ENCODE measurements at places on chromosomes 1 and 21.
A peak's percentile ranks its signal among the peaks of the same experiment; 100 is the strongest.

DNA sequence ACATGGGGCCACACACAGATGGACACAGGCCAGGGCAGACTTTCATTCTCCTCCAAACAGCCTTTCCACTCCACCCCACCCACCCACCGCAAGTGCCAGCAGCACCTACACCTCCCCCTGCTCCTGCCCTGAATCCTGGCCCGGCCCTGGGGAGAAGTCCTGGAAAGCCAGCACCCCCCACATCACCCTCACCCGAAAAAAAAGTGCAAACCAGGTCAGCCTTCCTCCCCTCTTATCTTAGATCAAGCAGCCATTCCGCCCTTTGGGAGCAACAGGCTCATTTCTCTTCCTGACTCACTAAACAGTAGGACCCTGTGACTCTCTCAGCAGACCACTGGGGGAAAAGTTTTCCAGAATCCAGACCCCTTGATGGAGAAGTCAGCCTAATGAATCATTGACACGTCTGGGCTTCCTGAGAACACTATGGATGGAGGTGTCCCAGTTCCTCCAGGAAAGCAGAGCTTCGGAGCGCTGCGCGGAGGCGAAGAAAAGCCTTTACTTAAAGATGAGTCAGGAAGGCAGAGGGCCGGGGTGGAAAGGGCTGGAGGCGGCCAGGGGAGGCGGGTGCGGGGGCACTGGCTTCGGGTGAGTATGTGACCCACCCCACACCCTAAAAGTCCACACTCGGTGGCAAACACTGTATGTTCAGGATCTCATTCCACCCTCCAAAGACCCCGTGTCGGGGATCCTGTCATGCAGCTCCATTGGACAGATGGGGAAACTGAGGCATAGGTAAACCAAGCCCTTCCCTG, 588.7 kb downstream of the MATN1 start:
- no peak for DNase-seq

- no peak for DNase-seq
Observed at GRCh38 chr1:175720023-175720422, 23.4 kb downstream of the TNR start.

- DNase-seq, result no peak
Observed at GRCh38 chr1:228259368-228259894, 51.6 kb downstream of the OBSCN start.

- no peak for DNase-seq
Observed at GRCh38 chr1:170318736-170319135, 173.0 kb downstream of the NTMT2 start.

DNA sequence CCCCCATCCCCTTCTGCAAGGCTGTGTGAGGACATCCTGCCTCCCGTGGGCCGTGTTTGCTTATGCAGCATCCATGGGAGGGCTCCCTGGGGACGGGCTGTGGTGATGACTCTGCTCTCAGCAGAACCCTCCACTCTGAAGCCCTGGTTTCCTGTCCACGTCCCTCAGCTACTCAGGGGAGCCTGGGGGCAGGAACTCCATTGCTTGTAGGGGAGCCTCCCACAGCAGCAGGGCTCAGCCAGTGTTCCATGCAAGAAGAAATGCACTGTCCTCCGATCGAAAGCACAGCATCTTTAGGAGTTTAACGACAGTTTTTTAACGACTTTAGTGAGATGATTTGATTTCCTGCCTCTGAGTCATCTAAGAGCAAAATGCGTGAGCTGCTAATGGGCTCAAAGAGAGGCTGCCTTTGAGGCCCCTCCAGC, 8.3 kb upstream of the KCNAB2 start:
- DNase-seq, result peak; percentile 48

GRCh38 chr1:23867542-23867894, 572 bp downstream of the FUCA1 start:
- DNase-seq, result no peak

GRCh38 chr1:107138767-107139445, 1.9 kb upstream of the NTNG1 start:
- DNase-seq, result no peak

DNA sequence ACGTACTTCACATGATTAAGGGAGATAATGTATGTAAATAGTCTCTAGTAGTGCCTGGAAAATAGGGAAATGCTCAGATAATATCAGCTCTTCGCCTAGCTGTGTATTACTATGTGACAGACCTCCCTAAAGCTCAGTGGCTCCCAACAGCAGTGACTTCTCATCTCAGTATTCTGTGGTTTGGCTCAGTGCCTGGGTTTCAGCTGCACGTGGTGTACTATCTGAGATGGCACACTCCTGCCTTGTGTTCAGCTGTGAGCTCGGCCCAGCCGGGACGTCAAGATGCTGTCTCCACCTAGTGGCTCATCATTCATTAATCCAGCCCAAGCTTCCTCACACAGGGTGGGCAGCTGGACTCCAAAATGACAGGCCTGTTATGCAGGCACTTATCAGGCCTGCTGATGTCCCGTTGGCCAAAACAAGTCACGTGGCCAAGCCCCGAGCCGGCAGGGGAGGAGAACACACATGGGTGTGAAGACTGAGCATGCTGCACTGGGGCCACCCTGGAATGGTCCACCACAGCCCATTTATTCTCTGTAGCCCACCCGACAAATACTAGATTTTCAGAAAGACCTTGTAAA, 17.8 kb downstream of the SLFNL1 start:
- DNase-seq, result peak; percentile 99

DNA sequence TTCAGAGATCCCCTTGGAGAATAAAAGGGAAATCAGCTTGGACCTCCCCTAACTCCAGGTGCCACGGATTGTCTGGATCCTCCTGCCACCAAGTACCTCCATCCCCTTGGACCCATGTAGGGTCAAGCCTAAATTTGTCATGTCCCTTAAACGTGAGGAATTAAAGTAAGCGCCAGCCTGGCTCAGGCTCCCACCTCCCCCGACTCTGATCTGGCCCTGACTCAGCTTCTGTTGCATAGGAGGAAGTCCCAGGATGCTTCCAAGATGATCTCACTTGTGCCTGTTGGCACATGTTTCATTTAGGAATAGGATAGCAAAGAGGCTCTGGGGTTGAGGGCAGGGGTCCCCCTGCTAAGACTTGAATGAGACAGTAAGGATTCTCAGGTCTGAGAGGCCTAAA, 231.9 kb upstream of the JUN start:
- peak; percentile 23 for DNase-seq

- peak; percentile 49 for DNase-seq
Observed at GRCh38 chr1:212218911-212219310, 66.3 kb upstream of the PPP2R5A start.

GRCh38 chr1:68542586-68542985, 45.7 kb upstream of the DEPDC1 start:
- DNase-seq, result peak; percentile 31

- DNase-seq, result no peak
Observed at GRCh38 chr1:179815641-179816040, 62.0 kb downstream of the TOR1AIP2 start.

DNA sequence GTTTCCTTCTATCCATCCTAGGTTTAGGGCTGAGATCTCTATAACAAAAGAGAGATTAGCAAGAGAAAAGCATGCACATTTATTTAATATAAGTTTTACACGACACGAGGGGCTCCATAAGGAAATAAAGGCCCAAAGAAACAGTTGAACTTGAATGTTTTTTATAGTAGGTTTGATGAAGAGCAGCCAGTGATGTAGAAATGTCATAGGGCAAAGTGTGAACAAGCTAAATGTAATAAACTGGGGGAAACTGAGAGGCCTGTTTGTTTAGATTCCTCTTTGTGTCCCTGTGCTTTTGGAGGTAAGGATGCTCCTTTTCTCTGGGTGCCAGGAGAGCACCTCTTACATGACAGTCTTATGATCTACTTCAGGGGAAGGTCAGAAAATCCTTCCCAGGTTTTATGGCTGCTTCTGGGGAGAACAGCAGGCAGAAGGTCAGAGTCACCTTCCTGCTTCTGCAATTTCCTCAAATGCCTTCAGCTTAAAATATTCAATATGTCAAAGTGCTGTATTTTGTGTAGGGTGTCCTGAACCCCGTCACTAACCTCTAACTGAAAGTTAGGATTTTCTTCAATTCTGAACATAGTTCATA, 9.5 kb upstream of the HORMAD1 start:
- DNase-seq, result no peak

GRCh38 chr1:33094971-33095604, 14.1 kb downstream of the AZIN2 start:
- peak; percentile 60 for DNase-seq

- DNase-seq, result no peak
Observed at GRCh38 chr21:33046455-33046854, 20.7 kb downstream of the OLIG2 start.

DNA sequence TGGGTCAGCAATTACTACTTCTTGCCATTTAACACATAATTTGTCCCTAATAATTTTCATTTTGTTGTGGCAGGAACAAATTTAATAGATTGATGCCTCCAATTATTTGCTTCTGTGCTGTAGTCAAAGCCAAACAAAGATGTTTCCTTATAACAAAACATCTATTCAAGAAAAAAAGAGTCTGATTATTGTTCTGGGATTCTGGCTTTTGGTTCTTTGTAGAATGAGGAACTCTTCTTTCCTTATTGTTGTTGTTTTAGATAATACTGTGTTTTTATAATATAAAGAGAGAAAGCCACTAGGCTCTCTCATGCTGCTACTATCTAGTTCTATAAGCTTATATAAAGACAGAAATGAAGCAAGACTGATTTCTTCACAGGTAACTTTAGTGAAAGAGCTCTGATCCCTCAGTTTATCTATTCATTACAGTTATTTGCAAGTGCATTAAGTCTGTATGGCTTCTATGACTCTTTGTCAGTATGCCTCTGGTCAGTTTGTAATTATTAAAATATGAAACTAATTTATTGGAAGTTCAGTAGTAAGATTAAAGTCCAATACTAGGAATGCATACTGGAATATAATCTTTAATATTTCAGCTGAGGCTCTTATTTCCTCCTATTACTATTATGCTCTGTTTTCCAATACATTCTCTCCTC, 37.4 kb downstream of the PRKACB start:
- no peak for DNase-seq

- DNase-seq, result no peak
Observed at GRCh38 chr21:43764576-43765495, 11.3 kb downstream of the CSTB start.

GRCh38 chr1:5967351-5968160, 24.7 kb downstream of the NPHP4 start:
- no peak for DNase-seq

GRCh38 chr1:58789996-58790660, 6.3 kb upstream of the JUN start:
- no peak for DNase-seq

- DNase-seq, result no peak
Observed at GRCh38 chr1:51415963-51416362, 85.6 kb upstream of the TTC39A start.

DNA sequence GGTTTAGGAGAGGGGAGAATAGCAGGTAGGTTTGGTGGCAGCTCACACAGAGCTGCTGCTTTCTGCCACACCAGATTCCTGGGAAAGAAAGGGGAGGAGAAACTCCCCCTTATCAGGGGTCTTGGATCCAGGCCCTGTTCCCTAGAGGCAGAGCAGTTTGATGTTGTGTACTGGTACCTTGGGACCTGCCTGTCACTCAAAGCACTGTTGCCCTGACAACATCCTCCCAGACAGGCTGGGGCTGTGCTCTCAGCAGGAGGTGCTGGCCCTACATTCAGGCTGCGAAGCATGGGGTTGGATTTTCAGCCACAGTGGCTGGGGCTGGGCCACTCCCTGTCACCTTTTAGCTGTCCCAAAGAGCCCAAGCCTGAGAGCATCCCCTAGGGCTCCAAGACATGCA, 188.0 kb downstream of the GRIK3 start:
- no peak for DNase-seq

DNA sequence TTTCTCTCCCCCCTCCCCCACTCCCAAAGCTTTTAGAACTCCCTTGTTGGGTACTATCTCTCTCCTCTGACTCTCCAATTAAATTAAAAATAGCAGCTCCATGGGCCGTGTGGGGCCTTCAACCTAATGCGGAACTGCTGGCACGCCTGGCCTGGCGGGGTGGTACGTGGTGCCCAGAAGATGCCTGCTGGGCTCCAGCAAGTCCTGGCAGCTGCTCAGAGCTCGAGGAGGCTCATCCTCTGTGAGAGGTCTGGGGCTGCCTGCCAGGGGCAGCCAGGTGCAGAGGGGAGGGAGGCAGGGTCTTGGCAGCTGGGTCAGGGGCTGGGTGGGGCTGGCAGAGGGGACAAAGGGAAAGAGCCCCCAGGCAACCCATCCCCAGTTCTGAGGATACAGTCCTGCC, 74.4 kb downstream of the ACTL8 start:
- no peak for DNase-seq

- DNase-seq, result no peak
Observed at GRCh38 chr1:51253691-51254090, 17.6 kb downstream of the RNF11 start.

DNA sequence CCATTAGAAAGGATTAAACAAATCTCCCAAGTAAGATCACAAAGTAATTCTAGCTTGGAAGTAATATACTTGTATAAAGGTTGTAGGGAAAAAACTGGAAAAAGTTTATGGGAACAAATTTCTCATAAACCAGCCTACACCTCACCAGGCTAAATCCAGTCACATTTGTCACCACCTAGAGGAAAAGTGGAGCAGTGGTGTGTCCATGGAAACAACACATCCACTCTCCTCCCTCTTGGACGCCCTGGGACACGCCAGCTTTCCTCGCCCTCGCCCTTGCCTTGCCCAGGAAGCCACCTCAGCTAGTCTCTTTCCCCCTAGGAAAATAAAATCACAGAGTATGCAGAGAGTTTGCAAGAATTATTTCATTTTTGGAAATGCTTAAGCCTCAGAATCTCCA, 2.2 kb downstream of the PALMD start:
- DNase-seq, result peak; percentile 64

DNA sequence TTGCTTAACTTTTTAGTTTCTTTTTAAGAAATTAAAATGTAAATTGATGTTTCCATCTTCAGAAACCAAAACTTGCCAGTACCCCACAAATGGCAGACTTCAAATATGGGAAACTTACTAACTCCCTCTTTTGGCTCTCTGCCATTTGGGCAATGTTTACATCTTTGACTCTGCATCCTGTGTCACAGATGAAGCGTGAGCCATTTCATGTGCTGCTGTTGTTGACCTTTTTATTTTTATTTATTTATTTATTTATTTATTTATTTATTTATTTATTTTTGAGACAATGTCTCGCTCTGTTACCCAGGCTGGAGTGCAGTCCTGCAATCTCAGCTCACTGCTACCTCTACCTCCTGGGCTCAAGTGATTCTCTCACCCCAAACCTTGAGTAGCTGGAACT, 16.0 kb upstream of the COG2 start:
- DNase-seq, result no peak

DNA sequence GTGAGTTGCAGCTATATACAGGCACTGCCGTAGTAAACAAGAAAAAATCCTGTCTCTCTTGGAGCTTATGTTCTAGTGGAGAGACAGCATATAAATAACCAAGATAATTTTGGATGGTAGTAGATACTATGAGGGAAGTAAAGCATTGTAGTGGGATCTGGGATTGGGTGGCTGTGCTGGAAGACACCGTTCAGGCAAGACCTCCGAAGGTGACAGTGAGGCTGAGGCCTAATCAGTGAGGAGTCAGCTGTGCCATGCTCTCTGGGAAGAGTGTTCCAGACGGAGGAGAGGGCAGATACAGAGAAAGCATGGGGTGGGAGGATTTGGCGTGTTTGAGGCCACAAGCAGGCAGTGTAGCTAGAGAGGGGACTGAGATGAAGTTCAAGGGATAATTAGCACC, 6.0 kb downstream of the TMEM222 start:
- DNase-seq, result no peak
